ENCODE measurements at places on chromosomes 7 and 10. TPM values are rescaled to one million over a fixed set of nuclear protein-coding genes. Genes with fewer than 3 reads are reported as not detected.

GRCh38 chr7:100694098-100694745, at the start of gene GIGYF1:
TSS of gene GIGYF1 (minus strand) at chr7:100694250. CDS start at chr7:100688238, 6,012 bp downstream.
- H3K4me3 ChIP-seq = peak within 1 kb of the TSS; percentile 78
- DNase-seq = peak; percentile 20
- H3K27me3 ChIP-seq = no peaks in the 10 kb centered on the region
- peak within 1 kb of the TSS; percentile 38 for H3K27ac ChIP-seq
- peaks cover 18% of the 10 kb centered on the region for H3K4me1 ChIP-seq
- H3K36me3 ChIP-seq = no peaks in the 10 kb centered on the region

DNA sequence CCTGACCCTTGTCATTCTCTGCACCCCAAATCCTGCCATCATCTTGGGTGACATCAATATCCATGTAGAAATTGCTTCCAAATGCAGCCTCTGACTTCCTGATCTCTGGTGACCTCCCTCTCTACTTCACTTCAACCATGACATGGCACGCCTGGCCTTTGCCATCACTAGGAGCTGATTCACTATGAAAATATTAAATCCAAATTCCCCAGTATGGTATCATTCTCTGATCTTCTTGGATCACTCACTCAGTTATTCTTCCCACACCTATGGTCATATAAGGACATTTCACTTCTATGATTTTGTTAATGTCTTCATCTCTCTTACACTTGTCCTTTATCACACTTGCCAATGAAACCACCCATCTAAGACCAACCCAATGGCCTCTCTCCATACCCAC, 73.7 kb upstream of the ODAD2 start:
- no peak for DNase-seq
- peaks cover 5% of the 10 kb centered on the region for H3K4me1 ChIP-seq
- no peak overlapping the region for H3K27ac ChIP-seq
- no peaks in the 10 kb centered on the region for H3K27me3 ChIP-seq
- no peak overlapping the region for H3K4me3 ChIP-seq
- H3K36me3 ChIP-seq = no peaks in the 10 kb centered on the region

The SYCE1 gene
- total RNA-seq = not detected

The NPTX2 gene
- total RNA-seq = 2.4 TPM

GRCh38 chr10:131681122-131681521, 219.7 kb upstream of the PPP2R2D start:
- no peaks in the 10 kb centered on the region for H3K27me3 ChIP-seq
- H3K4me3 ChIP-seq = no peak overlapping the region
- DNase-seq = no peak
- H3K4me1 ChIP-seq = no peaks in the 10 kb centered on the region
